MV-4-11 (cell line): ENCODE measurements at places on chromosomes 11 and 22.

DNA sequence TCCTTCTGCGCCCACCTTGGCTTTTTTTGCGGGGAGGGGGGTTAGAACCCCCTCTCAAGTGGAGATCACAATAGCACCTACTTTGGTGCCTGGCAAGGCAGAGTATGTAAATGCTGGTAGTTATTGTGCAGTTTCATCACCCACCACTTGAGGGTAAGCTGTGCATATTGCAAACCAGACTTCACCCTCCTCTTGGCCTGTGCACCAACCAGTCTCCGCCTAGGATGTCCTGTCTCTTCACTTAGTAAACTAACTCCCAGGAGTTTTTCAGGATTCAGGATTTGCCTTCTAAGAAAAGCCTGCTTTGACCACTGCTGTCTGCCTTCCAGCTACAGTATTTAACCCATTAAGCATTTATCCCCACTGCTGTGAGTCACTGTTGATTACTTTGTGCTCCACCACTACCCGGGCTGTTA is 2.0 kb upstream of the UBXN1 start:
- DNase-seq: peak; percentile 68

- DNase-seq: no peak
Measured at GRCh38 chr11:86663761-86664160, 8.7 kb downstream of the ME3 start.

DNA sequence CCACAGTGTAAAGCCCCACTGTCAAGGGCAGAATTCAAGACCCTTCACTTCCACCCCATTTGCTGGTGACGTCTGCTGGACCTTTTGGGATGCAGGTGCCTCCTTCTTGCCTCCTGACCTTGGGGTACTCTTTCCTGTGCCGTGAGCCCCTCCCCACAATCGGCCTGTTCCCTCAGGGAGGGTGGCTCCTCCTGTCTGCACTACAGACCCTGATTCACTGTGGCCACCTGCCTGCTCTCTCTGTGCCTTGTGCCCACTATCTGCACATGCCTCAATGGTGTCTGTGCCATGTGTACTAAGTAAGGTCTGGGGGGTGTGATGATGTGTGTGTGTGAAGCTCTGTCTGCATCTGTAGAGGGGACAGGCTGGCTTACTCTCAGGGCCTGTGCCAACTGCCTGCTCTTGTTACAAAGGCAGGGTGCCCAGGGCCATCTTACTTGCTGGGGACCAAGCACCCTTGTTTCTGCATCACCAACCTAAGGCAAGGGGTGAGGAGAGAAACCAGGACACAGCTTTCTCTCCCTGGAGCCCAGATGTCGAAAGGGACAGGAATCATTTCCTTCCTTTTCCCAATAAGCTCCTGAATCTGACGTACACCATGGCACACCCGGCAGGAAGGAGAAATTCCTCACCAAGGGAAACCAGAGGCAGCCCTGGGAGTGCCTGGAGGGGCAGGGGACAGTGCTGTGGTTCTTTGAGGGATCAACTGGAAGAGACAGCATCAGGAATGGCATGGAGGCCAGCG is 3.7 kb downstream of the PPM1F start:
- no peak for DNase-seq

DNA sequence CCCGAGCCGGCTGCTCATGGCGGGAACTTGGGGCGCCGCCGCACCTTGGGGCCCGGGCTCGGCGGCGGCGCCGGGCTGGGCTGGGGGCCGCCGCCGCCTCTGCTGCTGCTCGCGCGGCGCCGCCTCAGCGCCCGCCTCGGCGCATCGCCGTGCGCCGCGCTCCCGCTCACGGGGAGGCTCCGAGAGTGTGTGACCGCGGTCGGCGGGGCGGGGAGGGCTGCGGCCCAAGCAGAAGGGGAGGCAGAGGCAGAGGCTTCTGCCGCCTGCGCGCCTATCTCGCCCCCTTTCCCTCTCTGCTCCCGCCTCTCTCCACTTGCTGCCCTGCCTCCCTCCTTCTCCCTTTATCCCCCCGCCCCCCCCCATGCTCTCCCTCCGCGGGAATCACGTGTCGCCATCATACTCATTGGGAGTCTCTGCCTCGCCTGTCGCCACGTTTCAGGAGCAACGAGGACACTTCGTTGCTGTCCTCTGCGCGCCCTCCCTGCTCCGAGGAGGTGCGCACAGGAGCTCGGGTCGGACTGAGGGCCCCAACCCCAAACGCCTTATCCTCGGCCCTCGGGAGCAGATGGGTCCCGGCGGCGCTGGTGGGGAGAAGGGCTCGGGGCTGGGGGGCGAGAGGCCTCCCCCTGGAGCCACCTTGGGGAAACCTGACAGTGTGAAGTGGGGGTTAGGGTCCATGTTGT is at the start of gene GUCY1A2:
Gene GUCY1A2 (minus strand): TSS at position 258 of the 683 bp plus-strand sequence. CDS start 421 bp downstream, outside the sequence.
- DNase-seq: no peak
